ENCODE measurements at places on chromosomes 12 and 14.

GRCh38 chr12:4089956-4090355 is 183.6 kb upstream of the CCND2 start:
- no peak for ATAC-seq

DNA sequence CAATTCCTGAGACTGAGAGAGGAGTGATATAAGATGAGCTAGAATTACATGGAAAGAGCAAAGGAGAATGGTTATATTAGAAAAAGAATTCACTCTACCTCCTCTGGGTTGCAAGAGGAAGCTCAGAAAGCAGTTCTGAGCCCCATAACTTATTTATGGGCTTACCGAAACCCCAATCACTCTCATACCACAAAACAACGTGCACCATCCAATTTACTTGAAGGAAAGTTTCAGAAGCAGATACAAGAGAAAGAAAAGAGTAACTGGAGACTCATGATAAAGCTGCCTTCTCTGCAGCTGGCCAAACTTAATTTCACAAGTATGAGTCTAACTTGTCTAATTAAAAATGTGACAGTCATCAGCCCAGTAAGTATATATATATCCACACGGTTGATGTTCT is 27.4 kb upstream of the CAMKK2 start:
- no peak for ATAC-seq

DNA sequence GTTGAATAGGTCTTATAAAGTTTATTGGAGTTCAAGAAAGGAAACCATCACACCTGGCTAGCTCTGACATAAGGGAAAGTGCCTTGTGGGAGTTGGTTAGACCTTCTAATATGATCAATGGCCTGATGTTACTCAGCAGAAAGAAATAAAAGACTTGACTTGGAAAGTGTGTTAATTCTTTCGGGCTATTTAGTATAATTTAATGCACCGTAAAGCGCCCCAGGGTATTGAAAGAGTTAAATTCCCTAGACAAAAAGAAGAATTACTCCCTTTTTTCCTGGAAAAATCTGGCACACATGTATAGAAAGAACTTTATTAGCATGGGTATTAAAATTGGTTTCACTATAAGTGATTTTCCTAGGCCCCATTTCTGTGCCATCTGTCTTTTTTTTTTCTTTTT is 1125.7 kb upstream of the FLRT2 start:
- ATAC-seq, result no peak

GRCh38 chr14:64807551-64807950 is 72.2 kb downstream of the SPTB start:
- no peak for ATAC-seq

- ATAC-seq, result no peak
Measured at GRCh38 chr14:104756477-104757237, 3.7 kb downstream of the SIVA1 start.
